Activated CD8-positive, alpha-beta memory T cell treated with anti-CD3 and anti-CD28 coated beads for 1 hour (primary cell): ENCODE measurements at places on chromosomes 7 and 10.

GRCh38 chr7:87482115-87482514, 6.6 kb upstream of the ABCB4 start:
- DNase-seq = no peak

- no peak for DNase-seq
Measured at GRCh38 chr10:104099269-104099668, 13.6 kb upstream of the COL17A1 start.

GRCh38 chr10:98659951-98660350, 213.2 kb upstream of the HPS1 start:
- DNase-seq = no peak

- no peak for DNase-seq
Measured at GRCh38 chr10:99387541-99387940, 42.9 kb downstream of the GOT1 start.

DNA sequence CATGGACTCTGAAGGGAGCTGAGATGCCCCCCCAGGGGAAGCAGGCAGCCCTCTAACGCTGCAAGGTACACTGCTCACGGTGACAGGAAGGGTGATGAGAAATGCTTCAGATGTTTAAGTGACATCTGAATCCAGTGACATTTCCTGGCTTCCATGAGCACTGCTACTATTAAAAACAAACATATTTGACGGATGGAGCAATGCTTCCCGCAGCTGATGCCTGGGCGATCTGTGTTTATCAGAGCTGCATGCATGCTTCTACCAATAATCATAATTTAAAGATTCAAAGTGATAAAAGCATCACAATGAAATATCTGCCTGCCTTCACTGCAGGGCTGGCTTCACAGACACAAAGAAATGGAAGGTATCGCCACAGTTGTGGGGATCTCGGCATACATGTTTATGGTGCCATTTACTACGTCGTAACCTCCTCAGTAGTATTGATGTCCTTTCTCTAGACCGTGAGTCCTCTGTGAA, 66.1 kb upstream of the AOAH start:
- DNase-seq = no peak

DNA sequence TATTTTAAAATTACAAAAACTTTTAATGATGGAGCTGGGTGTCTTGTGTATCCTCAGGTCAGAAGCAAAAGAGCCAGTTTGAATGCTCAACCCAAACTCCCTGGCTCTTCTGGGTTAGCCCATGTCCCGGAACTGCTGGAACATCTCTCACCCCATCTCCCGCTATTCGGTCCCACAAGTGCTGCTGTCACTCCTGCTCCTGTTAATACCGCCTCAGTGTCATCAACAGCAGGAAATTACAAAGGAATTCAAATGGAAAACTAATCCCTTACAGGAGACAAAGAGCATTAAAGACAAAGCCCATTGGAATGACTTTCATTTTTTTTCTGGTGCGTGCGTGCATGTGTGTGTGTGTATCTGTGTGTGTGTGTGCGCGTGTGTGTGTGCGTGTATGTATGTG, 112.0 kb upstream of the C7orf33 start:
- no peak for DNase-seq

DNA sequence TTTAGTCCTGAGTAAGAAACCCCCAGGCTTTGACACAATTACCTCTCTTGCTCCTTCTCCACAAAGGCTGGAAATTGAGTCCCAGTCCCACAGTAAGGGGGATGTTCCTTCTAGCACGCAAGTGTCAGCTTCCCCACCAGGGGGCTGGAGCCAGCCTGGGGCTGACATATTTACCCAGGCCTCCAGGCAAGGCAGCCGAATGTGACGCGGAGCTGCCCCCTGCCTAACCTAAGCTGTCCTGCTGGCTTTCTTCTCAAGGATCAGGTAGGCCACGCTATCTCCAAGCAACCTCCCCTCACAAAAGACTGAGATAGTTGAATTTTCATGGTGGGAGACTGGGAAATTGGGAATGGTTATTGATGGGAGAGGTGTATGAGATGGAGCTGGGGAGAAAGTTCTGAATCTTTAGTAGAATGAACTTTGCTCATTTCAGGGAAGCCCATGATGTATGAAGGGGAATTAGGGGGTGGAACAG, 19.2 kb upstream of the BMPER start:
- no peak for DNase-seq

GRCh38 chr7:45911311-45911710, 9.8 kb downstream of the IGFBP3 start:
- no peak for DNase-seq

DNA sequence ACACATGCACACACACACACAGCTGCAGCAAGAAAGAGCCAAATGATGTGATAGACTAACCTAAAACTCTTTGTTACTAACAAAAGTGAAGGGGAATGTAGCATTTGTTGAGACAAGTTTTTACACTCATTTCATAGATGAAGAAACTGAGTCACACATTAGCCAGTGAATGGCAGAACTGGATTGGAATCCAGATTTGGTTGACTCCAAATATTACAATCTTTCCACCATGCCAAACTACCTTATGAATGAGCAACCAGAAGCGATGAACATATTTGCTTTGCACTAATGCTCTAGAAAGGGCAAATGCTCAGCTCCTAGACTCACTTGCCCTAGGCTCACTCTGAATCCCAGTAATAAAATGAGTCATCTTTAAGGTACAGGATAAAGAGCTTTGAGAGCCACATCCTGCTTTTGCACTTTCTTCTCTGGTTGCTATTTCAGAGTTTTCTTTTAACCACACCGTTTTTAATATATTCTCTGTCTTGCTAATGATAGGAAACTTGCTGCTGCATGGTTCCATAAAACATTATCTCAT, 111.9 kb downstream of the GPAM start:
- no peak for DNase-seq

GRCh38 chr7:17406738-17407137, 108.3 kb downstream of the AHR start:
- no peak for DNase-seq

DNA sequence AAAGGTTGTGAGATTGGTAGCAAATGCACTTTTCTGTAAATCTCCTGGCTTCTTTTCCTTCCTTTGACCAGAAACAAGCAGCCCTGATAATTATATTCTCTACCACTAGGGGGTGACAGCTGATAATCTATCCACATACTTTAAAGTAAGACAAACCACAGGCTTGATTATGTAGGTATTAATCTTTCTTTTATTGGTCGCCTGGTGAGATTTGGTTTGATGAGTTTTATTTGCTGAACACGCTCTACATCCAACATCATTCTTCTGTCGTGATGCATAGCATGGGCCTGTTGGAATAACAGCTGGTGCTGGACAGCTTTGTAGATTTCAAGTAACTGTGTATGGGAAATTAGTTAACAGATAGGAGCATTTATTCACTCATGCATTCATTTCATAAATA, 63.5 kb downstream of the ZNF365 start:
- no peak for DNase-seq

- DNase-seq = peak; percentile 48
Measured at GRCh38 chr10:114499630-114500190, 95.4 kb upstream of the AFAP1L2 start.

GRCh38 chr7:40000734-40001315, 50.8 kb downstream of the CDK13 start:
- no peak for DNase-seq

- no peak for DNase-seq
Measured at GRCh38 chr10:58180666-58181065, 87.0 kb downstream of the IPMK start.

GRCh38 chr7:157898802-157899505, 562.1 kb downstream of the DNAJB6 start:
- no peak for DNase-seq

DNA sequence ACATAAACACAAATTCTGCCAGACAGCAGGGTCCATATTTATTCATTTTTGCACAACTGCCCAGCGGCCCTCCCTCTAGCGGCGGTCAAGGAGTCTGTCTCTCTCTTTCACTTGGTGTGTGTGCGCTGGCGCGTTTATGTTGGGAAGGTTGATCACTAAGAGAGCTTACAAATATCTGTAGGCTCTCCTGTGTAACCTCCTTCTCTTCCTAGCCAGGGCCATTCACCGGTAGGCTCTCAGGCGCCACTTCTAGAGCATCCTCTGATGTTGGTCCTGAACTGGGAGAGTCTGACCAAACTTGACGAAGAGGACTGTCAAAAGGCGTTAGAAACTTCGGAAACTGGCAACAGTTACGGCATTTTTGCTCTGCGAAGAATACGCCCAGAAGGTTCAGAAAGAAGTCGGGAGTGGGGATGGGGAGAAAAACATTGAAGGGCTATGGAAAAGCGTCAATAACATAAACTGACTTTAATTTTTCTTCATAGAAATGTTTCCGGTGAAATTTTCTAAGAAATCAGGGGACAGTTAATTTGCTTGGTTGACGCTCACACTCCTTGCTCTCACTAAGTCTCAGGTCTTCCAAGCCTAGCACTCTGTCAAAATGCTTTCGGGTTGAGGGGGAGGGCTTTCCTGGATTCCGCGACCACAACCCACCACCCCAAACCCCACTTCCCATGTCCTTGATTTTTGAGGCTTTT, 731.1 kb downstream of the ZWINT start:
- DNase-seq = no peak

DNA sequence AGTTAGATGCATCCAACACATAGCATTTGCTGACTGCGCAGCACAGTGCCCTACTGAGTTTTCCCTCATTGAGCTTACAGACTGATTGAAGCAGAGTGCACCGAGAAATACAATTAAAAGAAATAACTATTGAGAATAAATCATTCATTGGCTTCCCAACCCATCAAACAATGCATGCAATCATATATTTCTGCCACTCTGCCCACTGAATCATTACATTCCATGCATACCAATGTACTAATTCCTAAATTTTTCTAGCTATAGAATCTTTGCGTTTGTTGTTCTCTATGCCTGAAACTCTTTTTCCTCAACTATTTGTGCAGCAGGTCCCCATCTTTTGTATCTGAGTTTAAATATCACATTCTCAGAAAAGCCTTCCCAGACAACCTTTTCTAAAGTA, 783.8 kb downstream of the SORCS1 start:
- DNase-seq = no peak

GRCh38 chr7:39560997-39561396, 5.2 kb upstream of the YAE1 start:
- no peak for DNase-seq

DNA sequence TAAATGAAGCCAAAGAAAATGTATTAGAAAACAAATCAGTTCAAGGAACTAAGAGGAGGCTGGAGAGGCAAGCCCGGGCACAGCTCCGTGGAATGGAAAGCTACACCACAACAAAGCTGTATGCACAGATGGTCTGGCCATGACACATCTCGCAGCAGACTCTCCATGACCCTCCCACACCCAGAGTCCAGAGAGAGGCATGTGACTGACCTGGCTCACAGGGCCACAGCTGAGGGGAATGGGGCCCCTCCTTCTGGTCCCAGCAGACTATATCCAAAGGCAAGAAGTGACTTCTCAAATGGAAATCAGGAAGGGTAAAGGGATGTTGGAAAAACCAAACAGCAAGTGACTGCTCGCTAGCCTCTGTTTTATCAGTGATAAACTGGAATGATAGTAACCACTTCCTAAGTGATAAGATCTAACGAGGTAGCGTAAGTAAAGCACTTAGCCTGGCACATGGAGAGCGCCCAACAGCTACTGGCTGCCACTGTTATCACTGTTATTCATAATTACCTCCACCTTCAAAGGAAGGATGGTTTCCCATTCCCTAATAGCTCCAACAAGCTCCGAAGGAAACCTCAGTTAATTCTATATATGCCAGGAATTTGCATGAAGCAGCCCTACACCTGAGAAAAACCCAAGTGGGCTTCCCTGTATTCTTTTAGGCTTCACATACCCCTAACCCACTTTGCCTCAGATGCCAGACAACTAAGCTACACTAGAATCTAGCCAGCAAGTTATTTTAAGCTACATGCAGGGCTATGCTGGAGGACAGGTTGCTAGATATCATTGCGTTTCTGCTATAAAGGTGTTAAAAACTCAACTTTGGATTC, 8.4 kb downstream of the OSBPL3 start:
- no peak for DNase-seq

DNA sequence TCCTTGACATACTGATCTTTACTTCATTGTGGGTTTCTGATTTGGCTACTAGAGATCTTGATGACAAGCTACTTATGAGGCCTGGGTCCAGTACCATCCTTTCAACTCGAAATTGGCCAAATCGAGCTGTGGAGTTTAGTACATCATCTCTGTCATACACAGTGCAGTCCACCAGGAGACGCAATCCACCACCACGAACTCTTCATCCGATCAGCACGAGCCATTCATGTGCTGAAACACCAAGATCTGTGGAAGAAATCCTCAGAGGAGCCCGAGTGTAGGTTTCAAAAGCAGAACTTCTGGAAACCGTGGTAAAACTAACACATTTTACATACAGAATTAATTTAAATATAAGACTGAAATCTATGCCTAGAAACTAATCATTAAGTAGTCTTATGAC, 14.2 kb downstream of the DNAJC9 start:
- DNase-seq = no peak

DNA sequence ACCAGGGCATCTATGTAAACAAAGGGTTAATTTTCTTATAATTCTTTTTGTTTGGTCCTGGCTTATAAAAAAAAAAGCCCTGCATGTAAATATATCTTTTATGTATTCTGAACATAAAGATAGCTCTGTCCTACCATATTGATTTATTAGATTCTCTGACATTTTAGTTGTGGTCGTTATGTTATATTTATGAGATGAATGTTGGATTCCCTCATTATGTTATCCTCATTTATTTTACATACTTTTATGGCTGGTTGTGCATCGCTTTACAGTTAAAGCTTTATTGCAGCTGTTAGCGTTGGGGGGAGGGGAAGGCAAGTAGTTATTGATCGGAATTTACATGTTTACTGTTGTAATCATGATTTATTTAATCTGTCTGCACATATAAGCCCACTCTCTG, 431.5 kb downstream of the LRMDA start:
- no peak for DNase-seq

DNA sequence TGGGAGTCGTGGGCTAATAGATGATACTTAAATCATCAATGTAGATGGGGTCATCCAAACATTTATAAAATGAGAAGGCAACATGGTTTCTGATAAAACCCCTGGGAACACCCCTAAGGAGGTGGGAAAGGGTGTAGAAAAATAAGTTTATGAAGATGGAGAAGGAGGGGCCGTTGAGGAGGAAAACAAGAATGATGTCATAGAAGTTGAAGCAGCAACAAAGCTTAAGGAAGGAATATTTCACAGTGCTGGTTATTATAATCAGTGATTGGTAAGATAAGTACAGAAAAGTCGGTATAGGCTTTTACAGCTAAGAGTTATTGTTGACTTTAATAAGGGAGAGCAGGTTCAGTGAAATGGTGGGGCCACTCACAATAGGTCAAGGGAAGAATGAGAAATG, 9.0 kb upstream of the HIBADH start:
- DNase-seq = no peak

DNA sequence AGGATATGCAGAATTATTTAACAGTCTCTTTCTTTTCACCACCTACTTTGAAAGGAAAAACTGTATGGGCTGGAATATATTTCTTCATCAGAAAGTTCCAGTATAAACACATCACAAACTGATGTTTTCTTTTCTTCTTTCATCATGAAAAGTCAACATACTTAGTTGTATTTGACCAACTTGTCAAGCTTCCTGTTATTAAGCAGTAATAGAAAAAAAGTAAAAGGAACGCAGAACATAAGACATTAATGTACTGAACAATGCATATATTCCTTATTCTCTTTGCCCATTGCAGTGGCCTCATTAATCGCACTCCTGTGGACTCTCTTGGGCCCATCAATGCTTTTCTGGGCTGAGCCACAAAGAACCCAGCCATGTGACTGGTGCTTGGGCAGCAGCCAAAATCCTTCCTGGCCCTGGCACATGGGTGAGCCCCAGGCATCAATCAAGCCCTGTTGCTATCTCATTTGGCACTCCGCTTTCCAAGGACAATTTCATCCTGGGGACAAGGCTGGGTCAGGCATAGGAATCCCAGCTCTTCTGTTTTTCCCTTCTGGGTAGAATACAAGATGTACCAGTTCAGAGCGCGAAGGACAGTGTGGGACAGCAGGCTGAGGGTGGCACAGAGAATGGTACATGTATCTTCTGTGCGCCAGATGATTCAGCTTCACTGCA, 42.3 kb downstream of the RHOBTB1 start:
- no peak for DNase-seq
